NCI-H510A (cell line): ENCODE measurements at places on chromosomes 12 and 14.

- DNase-seq = no peak
Observed at GRCh38 chr12:64160021-64160710, 61.9 kb downstream of the KICS2 start.

- no peak for DNase-seq
Observed at GRCh38 chr14:55126034-55126433, 3.0 kb upstream of the LGALS3 start.

DNA sequence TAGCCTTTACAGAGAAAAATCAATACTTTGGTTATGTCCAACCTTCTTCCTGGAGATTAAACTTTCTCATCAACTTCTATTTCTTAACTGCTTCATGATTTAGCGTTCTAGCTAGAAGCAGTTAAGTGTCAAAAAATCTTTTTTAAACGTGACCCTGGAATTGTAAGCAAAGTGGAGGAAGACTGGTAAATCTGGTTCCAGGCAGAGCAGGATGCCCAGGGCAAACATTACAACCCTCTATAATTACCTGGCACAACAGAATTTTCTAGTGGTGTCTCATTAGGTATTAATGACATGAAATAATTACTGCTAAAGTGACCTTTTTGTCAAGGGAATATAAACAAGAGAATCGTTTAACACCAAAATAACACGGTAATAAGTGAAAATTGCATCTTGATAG lies 320.8 kb downstream of the MED13L start:
- DNase-seq = no peak

GRCh38 chr14:87076146-87076545 lies 916.8 kb downstream of the GALC start:
- no peak for DNase-seq

GRCh38 chr14:21069388-21070082 lies 569 bp upstream of the ARHGEF40 start:
- no peak for DNase-seq

- no peak for DNase-seq
Observed at GRCh38 chr14:75046899-75047298, 4.4 kb downstream of the MLH3 start.

DNA sequence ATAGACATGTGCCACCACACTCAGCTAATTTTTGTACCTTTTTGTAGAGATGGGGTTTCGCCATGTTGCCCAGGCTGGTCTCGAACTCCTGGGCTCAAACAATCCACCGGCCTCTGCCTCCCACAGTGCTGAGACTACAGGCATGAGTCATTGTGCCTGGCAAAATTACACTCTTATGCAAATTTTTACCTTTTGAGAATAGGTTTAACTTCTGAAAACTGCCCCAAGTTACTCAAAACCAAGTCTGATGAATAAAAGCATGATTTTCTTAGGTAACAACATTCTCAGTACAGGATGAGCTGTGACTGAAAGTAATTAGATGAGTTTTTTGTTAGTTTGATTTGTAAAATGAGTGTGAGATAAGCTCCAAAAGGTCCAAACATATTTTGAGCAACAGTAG lies 166.0 kb downstream of the RPS29 start:
- DNase-seq = no peak

DNA sequence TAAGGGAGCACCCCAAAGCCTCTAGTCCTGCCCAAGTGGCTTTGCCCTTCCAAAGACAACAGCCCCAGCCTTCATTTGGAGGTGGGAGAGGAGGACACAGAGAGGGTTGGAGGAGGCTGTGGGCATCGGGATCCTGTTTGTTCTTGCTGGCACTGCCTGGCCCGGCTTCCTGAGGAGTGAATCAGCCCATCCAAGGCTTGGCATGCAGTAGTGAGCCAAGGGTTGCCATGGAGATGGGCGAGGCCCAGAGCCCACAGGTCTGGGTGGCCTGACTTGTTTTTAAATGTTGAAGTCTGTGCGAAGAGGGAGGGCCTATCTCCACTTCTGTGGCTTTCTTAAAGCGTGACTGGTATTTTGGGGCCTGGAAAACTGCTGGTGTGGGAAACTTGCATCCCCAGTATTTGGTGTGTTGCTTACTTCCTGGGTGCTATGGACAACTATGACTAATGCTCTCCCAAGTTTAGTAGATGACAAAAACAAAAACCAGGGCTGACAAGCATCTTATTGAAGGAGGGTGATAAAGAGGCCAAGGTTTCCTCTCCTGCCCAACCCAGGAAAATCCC lies 15.8 kb downstream of the CD9 start:
- peak; percentile 44 for DNase-seq

- no peak for DNase-seq
Observed at GRCh38 chr12:49092816-49093406, 1.7 kb downstream of the DHH start.

GRCh38 chr14:74604157-74604556 lies 7.9 kb downstream of the LTBP2 start:
- no peak for DNase-seq

DNA sequence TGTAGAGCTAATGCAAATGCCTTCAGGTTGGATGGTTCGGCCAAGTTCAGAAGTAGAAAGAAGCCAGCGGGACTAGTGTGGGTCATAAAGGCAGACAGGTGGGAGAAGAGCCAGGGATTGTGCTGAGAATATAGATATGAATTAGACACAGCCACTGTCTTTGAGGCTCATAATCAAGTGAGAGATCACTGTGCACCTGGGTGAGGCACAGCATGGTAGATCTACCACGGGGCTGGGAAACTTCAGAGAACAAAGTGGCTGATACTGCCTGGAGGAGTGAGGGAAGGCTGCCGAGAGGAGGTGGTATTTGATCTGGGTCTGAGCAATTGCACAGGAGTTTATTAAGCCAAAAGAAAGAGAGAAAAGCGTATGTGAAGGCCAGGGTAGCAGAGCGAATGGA lies 40.6 kb upstream of the CHST11 start:
- DNase-seq = no peak

GRCh38 chr12:66947119-66947518 lies 268.2 kb upstream of the GRIP1 start:
- no peak for DNase-seq

GRCh38 chr12:65152596-65152995 lies 16.8 kb upstream of the LEMD3 start:
- DNase-seq = no peak

DNA sequence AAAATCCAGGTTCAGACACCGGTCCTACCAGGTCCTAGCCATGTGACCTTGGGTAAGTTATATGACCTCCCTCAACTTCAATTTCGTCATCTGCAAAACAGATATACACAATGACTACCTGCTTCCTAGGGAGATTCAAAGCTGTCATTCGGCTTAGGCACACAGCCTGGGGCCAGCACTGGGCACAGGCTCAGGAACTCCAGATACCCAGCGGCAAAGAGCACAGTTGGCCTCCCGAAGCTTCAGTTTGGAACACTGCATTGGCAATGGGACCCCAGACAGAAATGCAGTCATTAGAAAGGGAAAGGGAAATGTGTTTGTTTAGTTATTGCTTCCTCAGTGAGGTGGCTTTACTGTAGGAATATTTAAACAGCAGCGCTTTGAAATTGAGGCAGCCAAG lies 11.4 kb downstream of the PLEKHG6 start:
- no peak for DNase-seq

GRCh38 chr14:79584679-79585078 lies 626.6 kb downstream of the DIO2 start:
- DNase-seq = no peak

GRCh38 chr12:124238886-124239285 lies 56.0 kb upstream of the RFLNA start:
- no peak for DNase-seq

GRCh38 chr12:49635036-49635435 lies 11.7 kb downstream of the PRPF40B start:
- no peak for DNase-seq

- no peak for DNase-seq
Observed at GRCh38 chr12:131572626-131573025, 138.3 kb upstream of the SFSWAP start.

- DNase-seq = no peak
Observed at GRCh38 chr12:101664992-101665391, 32.4 kb upstream of the CHPT1 start.

GRCh38 chr14:100261621-100262020 lies 22.7 kb downstream of the YY1 start:
- DNase-seq = no peak

DNA sequence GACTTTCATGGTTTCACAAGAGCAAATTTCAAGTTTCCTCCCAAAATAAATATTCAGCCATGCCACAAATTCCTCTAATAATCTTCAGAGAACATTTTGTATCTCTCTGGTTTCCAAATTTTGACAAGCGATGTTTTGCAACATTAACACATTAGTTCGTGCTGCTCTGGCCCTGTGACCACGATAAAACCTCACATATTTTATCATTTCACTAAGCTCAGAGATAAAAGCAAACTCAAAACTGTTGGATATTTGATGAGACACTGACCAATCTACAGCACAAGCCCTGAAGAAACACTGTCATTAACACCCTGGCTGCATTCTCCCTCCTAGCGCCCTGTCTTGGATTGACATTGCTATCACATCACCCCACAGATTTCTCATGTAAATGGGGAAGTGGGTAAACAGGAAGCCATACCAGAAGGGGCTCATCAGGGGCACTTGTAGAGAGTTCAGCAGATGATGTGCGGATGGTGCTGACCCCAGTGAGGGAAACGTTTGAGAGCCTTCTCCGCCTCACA lies 264.3 kb downstream of the PRKD1 start:
- DNase-seq = no peak

DNA sequence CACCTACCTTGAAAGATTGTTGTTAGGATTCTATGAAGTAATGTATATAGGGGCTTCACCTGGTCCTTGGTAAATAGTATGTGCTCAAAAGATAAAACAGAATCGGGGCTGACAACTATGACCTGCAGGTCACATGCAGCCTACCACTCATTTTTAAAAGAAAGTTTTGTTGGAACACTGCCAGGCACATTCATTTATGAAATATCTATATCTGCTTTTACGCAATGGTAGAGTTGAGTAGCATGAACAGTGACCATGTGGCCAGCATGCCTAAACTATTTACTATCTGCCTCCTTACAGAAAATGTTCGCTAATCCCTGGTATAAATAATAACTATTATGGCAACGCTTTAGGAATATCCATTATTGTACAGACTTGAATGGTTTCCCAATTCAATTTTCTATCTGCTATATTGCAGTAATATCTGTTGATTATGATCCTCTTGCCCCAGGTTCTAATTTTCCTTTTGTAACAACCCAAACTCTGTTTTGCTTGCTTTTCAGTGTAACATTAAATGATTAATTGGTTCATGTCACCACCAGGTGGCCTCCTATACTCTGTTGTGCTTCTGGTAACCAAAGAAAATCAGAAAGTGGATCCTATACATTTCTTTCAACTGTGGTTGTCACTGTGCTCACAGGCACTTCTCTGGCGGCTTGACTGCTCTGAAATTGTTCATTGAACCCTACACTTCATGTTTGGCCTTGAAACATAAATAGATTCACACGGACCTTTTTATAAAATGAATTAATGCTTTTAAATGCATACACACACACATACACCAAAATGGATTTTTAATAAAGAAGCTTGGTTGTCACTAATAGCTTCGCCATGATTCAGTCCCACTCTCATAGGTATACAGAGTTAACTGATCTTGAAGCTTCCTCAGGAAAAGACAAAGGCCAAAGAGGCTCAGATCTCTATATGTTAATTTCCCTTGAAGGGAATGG lies 227.7 kb upstream of the NPAS3 start:
- peak; percentile 17 for DNase-seq

DNA sequence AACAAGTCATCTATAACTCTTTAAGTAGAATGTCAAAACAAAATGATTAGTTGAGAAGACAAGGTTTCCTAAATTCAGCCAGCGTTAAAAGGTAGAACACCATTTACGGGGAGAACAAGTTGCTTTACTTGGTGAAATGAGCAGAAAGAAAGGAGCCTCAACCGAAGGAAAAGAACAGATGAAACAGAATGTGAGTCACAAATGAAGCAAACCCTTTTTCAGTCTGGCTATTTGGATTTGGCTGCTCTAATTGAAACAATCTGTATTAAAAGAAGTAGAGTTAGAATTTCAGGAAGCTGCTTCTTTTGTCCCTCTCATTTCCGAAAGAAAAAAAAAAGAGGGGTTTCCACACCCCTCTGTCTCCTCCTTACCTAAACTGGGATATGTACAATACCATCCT lies 34.6 kb downstream of the CEP128 start:
- DNase-seq = no peak

- DNase-seq = no peak
Observed at GRCh38 chr12:1914114-1914911, 4.1 kb downstream of the CACNA2D4 start.

DNA sequence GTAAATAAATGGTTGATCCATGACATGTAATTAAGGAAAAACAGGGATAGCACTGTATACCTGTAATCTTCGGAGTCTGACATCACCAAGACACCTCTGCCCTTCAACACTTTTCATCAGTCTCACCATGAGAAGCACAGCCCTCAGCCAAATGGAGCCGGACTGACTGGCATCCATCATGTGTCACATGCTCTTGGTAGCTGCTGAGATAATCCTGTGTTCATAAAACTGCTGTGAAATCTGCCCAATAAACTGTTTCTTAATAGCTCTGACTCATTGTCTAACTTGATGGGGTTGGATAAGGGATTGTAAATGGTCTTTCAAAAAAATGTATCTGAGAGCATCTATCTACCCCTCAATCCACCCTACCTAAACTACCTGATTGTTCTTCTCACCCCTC lies 33.6 kb downstream of the KCNH5 start:
- no peak for DNase-seq

- DNase-seq = no peak
Observed at GRCh38 chr14:94405486-94405885, 17.1 kb upstream of the SERPINA1 start.

DNA sequence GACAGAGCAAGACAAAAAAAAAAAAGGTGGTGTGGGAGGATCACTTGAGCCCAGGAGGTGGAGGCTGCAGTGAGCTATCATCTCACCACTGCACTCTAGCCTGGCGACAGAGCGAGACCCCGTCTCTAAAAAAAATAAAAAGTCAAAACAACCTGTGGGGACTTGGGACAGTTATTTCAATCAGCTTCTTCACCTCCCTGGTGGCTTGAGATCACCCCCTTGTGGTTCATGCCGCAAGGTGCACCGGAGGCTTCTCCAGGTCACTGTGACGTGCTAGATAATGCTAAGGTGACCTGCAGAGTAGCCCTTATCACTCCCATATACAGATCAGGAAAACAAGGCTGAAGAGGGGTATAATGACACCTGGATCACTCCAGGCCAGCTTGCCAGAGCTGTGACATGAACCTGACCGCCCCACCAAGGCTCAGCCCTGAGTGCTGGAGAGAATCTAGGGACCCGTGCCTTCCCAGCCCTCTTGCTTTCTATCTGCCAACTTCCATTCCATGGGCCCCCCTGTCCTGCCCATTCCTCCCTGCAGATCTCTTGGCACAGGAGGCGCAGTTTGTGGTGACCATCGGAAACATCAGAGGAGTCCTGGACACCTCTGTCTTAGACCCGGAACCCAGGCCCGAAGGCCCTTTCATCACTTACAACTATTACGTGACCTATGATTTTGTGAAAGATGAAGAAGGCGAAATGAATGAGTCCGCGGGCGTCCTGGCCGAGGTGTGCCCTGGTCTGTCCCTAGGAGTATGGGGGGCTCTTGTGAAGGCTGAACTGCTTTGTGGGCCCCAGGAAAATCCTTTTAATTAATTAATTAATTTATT lies 8.1 kb downstream of the LRRC43 start:
- DNase-seq = peak; percentile 48

- DNase-seq = no peak
Observed at GRCh38 chr14:30620178-30620577, 1.9 kb upstream of the SCFD1 start.
